ENCODE measurements at places on chromosomes 13 and 19.

DNA sequence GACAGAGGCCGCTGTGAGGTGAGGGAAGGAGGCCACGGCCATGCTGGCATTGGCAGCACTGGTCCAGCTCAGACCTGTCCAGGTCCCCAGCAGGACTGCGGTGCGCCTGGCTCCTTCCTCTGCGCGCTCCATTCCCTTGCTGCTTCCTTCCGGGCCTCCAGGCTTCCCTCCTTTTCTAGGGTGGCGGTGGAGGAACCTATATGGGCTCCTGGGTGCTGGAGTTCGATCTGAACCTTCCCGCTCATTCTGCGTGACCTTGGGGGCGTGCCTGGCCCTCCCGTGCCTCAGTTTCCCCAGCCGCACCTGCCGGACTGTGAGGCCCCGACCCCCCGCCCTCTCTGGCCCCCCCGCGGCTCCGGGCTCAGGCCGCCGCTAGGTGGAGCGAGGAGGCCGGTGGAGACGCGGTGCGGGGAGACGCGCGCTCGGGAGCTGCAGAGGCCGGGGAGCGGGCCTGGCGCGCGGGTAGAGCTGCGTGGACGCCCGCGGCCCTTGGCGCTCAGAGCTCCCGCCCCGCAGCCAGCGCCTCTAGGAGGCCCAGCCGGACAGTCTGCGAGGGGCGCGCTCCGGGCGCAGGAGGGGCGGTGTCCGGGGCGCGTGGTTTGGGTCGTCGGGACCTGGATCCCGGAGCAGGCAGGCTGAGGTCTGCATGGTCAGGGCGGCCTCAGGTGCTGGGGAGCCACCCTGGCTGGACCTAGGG, 29.9 kb downstream of the EFNA2 start:
- DNase-seq: no peak

GRCh38 chr19:11306337-11306736, 10.4 kb downstream of the TSPAN16 start:
- no peak for DNase-seq

GRCh38 chr19:49637821-49638738, 1.9 kb downstream of the RRAS start:
- DNase-seq: no peak

- DNase-seq: no peak
Measured at GRCh38 chr19:7941895-7942596, 1.4 kb downstream of the TIMM44 start.

DNA sequence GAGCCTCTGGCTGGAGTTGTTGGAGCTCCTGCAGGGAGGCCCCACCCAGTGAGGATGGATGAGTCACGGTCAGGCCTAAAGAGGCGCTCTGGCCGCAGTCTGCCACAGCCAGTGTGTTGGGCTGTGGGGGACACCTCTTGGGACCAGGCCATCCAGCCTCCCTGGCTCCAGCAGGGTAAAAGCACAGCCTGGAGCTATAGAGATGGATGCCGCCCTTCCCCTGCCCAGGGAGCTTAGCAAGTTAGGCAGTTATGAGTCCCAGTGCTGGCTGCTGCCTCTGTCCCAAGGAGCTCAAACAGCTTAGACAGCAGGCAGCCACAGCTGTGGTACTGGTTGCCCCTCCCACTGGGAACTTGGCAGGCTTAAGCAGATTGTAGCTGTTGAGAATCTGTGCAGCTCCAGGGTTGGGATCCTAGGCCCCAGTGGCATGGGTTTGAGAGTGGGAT, 100.9 kb downstream of the NDFIP2 start:
- no peak for DNase-seq
